ENCODE measurements at places on chromosomes 16 and 17.

DNA sequence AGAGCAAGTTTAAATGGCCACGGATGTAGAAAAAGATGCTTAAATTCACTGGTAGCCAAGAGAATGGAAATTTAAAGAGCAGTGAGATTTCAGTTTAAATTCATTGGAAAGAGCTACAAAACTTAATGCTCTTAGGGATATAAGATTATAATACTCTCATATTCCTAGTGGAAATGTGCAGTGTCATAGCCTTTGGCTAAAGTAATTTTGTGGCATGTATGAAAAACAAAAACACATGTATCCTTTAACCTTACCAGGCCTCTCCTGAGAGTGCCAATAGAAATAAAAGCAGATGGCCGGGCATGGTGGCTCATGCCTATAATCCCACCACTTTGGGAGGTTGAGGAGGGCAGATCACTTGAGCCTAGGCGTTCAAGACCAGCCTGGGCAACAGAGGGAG is 289.2 kb downstream of the PHKB start:
- DNase-seq, result no peak

- no peak for DNase-seq
These were observed 231.1 kb upstream of the CDH5 start for GRCh38 chr16:66135421-66135831.

- DNase-seq, result no peak
These were observed 2.2 kb upstream of the ATP6V0A1 start for GRCh38 chr17:42456223-42457106.

- no peak for DNase-seq
These were observed 126.0 kb downstream of the HS3ST3A1 start for GRCh38 chr17:13475574-13476223.

- no peak for DNase-seq
These were observed 341.7 kb downstream of the C16orf95 start for GRCh38 chr16:86975445-86975844.

DNA sequence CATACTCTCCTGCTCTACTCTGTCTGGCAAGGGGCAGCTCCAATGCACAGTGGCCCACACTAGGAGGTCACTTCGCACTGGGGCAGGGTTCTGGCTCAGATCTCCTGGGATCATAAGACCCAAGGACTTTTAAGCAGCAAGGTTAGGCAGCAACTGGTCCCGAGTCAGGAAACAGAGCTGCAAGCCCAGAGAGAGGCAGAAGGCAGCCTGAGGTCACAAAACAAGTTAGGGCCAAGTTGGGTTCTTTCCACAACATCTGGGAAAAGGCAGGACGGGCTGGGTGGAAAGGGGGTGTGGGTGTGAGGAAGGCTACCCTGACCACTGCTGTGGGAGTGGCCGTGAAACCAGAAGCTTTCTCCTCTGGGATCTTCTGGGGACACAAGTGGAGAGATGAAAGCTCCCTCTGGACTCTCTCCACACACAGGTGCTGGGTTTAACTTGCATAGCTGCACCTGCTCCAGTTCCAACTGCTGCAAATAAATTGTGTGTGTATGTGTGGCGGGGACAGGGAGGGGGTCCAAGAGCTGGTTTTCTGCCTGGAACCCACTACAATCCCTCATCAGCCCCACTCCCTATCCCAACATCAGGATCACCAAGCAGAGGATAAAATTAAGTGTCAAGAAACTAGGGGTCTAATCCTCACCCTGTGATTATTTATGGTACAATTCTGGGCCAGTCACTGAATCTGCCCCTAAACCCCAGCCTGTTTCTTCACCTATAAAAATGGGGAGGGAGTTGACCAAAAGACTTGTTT is 8.0 kb upstream of the TSPOAP1 start:
- DNase-seq, result no peak

GRCh38 chr16:3317315-3317999 is 12.2 kb downstream of the ZNF75A start:
- DNase-seq, result no peak

DNA sequence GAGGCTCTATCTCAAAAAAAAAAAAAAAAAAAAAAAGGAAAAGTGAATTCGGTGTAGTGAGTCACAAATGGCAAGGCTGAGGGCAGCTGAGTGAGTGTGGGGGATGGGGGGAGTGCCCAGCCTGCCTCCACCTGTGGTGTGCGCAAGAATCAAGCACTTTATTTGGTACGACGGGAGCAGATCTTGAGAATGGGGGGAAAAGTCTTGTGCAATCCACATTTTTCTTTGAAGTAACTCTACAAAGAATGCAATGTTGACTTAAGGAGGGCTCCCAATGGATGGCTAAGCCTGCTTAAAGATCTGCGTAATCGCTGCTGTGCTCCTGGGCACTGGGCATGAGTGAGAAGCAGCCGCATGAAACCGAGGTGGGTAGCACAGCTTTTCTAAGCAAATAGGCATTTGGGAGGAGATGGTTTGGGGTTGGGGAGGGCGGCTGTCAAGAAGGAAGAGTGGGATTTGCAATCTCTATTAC is 28.2 kb downstream of the ATP2C2 start:
- no peak for DNase-seq

- no peak for DNase-seq
These were observed 91.8 kb downstream of the ASIC2 start for GRCh38 chr17:33201283-33201682.

DNA sequence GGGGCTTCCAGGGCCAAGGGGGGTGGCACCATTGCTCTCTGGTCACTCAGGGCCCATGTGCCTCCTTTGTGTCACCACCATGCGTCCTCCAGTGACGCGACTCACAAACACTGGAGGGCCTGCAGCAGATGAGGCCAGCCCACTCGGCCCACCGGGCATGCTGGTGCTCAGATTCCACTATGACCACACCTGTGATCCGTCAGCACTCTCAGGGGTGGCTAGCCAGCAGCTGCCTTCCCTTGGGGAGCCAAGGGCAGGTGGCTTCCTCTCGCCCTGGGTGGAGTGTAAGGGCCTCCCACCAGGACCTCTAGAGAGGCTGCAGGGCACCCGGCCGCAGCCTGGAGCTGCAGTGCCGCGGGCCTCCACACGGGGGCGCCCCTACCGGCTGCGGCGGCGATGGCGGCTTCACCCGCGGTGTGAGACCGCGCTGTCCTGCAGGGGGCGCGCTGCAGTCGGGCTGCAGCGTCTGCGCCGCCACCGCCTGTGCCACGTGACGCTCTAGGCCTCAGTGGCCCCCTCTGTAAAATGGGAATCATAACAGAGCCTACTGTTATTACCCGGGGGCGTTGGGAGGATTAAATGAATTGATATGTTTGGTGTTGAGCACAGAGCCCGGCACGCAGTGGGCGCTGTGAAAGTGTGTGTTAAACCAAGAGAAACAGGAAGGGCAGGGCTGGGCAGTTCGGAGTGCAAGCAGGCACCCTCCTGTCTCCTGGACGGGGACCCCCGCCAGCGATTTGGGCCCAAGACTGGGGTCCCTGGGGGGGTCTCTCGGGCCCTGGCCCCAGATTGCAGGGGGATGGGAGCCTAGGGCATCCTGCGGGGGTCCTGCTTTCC is 192.4 kb upstream of the GSE1 start:
- peak; percentile 86 for DNase-seq

GRCh38 chr16:86515777-86516622 is 5.7 kb downstream of the FOXF1 start:
- no peak for DNase-seq

- DNase-seq, result no peak
These were observed 24.8 kb downstream of the PDIA2 start for GRCh38 chr16:307691-308312.

GRCh38 chr17:2393954-2394749 is 6.7 kb downstream of the MNT start:
- no peak for DNase-seq

DNA sequence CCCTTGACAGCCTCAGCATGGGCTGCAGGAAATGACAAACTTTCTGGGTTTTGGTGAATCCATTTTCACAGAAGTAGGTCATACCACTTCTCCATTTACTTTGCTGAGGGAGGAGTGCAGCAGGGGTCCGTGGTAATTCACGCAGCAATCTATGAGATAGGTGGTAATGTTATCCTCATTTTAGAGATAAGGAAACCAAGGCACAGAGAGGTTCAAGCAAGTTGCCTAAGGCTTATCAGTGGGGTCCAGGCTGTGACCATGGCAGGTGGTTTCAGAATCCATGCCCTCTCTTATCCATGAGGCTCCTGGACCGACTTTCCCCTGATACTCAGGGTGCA is 12.6 kb downstream of the TBX4 start:
- no peak for DNase-seq

- DNase-seq, result no peak
These were observed 27.0 kb downstream of the CDC27 start for GRCh38 chr17:47162013-47162622.

- DNase-seq, result no peak
These were observed 98.9 kb upstream of the NLRP1 start for GRCh38 chr17:5683241-5683640.

DNA sequence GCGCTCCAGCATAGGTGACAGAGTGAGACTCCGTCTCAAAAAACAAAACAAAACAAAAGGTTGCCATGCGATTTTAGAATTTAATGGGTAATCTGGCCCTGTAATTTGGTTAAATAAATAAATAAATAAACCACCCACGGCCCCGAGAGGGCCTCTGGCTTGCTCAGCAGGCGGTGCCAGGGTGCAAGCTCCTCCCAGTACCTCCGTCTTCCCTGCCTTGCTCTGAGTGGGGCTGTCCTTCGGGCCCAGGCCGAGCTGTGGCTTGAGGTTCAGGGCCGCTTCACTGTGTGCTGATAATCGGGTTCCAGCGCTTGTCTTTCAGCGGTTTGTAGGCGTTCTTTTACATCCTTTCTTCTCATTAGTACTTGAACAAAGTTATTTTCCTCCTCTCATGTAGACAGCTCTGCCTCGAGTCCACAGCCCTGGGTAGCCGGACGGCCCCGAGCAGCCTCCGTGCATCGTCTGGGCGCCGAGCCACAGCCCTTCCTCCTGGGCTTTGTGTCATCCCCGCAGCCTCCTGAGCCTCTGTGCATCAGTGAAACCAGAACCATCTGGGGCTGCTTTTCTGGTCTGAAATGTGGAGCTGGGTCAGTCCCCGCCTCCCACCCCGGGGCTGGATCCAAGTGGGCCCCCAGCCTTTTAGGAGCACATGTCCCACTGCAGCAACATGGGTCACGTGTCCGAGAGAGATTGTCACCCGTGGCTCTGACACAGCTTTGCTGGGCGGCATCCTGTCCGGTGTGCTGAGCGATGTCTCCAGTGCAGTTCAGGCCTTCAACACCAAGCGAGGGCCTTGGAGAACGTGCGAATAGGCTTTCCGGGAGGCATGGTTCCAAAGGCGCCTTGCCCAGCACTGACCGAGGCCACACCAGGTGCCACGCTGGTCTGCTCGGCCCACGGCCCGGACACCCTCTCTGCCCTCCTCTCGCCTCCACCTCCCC is 157.4 kb upstream of the CHMP6 start:
- no peak for DNase-seq

- no peak for DNase-seq
These were observed 2.5 kb upstream of the CORO6 start for GRCh38 chr17:29625037-29625750.

DNA sequence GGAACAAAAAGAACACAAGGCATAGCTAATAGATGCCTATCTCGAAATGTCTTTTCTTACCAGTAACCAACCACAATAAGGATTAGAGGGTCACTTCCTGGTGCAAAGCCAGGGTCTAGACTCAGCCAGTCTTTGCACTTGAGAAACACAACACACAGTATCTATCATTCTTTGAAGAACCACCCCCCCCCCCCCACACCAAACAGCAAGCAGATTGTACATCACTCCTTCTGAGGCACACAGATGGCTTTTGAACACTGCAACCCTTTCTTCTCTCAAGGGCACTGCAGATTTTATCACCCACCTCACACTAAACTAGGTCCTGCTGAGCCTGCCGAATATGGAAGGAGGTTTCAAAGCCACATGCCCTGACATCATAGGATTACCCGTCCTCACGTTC is 145.6 kb downstream of the AATF start:
- DNase-seq, result no peak

DNA sequence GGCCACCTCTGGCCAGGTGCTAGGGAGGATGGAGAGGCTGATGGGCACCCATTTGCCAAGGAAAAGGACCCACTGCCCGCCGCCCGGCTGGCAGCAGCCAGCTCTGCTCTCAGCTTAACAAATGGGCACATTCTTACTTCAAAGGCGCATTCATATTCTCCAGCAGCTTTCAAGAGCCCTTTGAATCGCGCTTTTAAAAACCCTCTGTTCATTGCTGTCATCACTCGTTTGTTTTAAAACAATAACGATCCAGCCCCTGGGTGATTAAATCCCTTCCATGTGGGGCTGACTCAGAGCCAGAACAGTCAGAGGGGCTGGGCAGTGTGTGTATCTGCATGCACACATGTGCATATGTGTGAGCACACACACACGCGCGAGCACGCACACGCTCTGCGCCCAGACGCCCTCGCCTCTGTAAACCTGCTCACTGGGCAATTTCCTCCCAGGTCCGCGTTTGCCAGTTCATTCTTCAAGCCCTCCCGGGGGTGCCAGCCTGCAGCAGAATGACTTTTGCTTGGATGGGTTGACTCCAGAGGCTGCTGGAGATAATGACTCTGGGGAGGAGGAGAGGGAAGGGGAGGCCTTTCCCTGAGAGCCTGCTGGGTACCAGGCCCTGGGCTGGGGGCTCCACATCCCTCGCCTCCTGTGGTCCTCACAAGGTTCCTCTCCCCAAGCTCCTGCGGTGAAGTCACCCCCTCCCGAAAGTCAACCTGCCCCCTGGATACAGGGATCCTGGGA is 133.1 kb downstream of the SDK2 start:
- DNase-seq, result no peak

GRCh38 chr16:66337463-66338188 is 28.9 kb upstream of the CDH5 start:
- DNase-seq, result no peak

GRCh38 chr17:39143552-39144093 is 7.8 kb downstream of the PLXDC1 start:
- no peak for DNase-seq

DNA sequence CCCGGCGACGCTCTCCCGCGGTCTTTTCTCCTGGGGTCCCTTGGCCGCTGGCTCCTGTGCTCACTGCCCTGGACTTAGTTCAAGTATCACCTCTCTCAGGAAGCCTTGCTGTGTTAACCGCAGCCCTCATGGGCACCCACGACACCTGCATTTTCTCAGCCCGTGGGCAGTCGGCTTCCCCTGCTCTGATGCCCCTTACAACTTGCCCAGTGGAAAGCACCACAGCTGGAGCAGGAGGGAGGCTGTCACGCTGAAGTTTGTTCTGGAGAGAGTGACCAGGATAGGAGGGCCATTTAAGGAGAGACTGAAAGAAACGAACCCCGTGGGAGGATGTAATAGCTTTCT is 395 bp downstream of the STXBP4 start:
- peak; percentile 11 for DNase-seq

DNA sequence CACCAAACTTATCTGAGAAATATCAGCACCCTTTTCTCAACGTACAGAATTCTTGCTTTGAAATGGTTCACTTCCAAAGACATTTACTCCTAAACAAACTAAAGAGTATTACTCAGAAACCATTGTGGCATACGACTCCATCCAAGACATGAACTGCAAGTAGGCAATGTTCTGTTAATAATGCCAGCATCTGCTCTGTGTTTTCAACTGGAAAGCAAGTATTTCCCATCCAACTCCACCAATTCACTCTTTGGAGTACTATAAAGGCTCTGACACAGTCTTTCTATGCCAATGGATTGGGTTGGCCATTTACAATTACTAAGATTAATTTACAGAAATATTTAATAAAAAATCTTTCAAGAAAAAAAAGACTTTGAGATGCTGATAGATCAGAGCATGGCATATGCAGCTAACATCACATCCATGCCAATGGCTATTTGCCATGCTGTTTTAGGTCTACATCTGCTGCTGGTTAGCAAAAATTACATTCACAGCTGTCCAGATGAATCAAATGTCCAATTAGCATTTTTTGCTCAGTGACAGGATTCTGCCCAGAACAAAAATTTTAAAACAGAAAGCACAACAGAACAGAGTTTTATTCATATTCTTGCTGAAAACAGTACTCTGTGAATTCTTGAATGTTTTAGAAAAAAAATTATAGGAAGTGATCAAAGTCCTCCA is 65.9 kb upstream of the HLF start:
- DNase-seq, result no peak

GRCh38 chr17:51463353-51463752 is 203.0 kb downstream of the UTP18 start:
- DNase-seq, result no peak
